Activated T-helper 1 cell treated with anti-CD3 and anti-CD28 coated beads, Interleukin-12 subunit alpha, Interleukin-12 subunit beta, Interleukin-2, Interleukin-4 antibody, amounts not matched to agents 30 ng/mL and 10 ng/mL and 1 ng/mL, durations not matched to agents 14 hours and 24 hours and 36 hours (primary cell): ENCODE measurements at places on chromosomes 6 and 20. TPM values are rescaled to one million over a fixed set of nuclear protein-coding genes. Genes with fewer than 3 reads are reported as not detected.

GRCh38 chr6:11685481-11686093 is 93.0 kb downstream of the ADTRP start:
- H3K27me3 ChIP-seq: no peaks in the 10 kb centered on the region
- H3K27ac ChIP-seq: no peak overlapping the region
- no peak overlapping the region for H3K4me3 ChIP-seq
- H3K36me3 ChIP-seq: no peaks in the 10 kb centered on the region

DNA sequence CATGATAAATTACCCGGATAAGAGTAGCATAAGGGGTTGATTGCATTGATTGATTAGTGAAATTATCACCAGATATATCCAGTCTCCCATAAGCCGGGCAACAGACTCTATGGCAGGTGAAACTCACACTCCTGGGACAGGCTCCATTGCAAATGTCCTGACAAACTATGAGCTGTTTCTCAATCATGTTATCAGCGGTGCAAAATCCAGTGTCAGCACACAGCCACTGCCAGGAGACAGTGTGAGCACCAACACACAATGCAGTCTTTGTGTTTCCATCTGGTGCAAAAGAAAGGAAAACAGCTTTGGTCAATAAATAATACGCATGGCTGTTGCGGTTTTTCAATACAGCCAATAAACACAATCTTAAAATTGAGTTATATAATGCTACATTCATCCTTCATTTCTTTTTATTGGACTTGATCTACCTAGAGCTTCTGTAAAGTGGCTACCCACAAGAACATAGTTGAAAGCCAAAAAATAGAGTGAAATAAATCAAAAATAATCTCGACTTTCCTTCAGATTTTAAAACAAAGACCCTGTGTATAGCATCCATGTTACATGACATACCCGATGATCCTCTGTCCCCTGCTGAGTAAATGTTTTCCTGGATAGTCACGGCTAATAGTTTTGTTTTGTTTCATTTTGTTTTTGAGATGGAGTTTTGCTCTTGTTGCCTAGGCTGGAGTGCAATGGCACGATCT is 64.3 kb upstream of the AFDN start:
- no peaks in the 10 kb centered on the region for H3K4me1 ChIP-seq
- no peak overlapping the region for H3K4me3 ChIP-seq
- no peak for DNase-seq
- no peaks in the 10 kb centered on the region for H3K36me3 ChIP-seq
- no peak overlapping the region for H3K27ac ChIP-seq

The UNC5CL gene
- total RNA-seq: 0.93 and 0.99 TPM in 2 replicates

DNA sequence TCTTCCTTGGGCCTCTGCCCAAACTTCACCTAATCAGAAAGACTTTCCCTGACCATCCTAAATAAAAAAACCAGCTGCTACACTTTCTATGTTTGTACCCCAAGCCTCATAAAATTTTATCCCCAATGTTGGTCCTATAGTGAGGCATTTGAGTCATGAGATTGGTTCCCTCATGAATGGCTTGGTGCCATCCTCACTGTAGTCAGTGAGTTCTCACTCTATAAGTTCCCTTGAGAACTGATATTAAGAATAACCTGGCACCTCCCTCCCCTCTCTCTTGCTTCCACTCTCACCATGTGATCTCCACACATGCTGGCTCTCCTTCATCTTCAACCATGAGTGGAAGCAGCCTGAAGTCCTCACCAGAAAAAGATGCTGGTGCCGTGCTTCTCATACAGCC is 316.9 kb upstream of the PRDM1 start:
- H3K4me3 ChIP-seq: no peak overlapping the region
- H3K27ac ChIP-seq: no peak overlapping the region
- peaks cover 7% of the 10 kb centered on the region for H3K36me3 ChIP-seq
- H3K4me1 ChIP-seq: peaks cover 14% of the 10 kb centered on the region
- H3K27me3 ChIP-seq: no peaks in the 10 kb centered on the region
- DNase-seq: no peak

- H3K4me3 ChIP-seq: no peak overlapping the region
- peaks cover 5% of the 10 kb centered on the region for H3K4me1 ChIP-seq
- no peaks in the 10 kb centered on the region for H3K27me3 ChIP-seq
- H3K27ac ChIP-seq: no peak overlapping the region
- no peak for DNase-seq
These were observed 331.8 kb downstream of the PRL start for GRCh38 chr6:21965016-21965415.

GRCh38 chr6:131642565-131642964 is 5.5 kb downstream of the ENPP3 start:
- H3K36me3 ChIP-seq: peaks cover 5% of the 10 kb centered on the region
- H3K27ac ChIP-seq: no peak overlapping the region
- H3K4me3 ChIP-seq: no peak overlapping the region
- H3K4me1 ChIP-seq: peaks cover 16% of the 10 kb centered on the region
- no peak for DNase-seq

The CNR1 gene
- not detected in 2 replicates for total RNA-seq

GRCh38 chr6:66478705-66479104 is 771.7 kb upstream of the EYS start:
- H3K27ac ChIP-seq: no peak overlapping the region
- no peaks in the 10 kb centered on the region for H3K36me3 ChIP-seq
- H3K4me1 ChIP-seq: no peaks in the 10 kb centered on the region
- no peak overlapping the region for H3K4me3 ChIP-seq

The RALGAPA2 gene
- 18.0 and 19.6 TPM in 2 replicates for total RNA-seq

The SLC16A10 gene
- total RNA-seq: 2.8 and 3.2 TPM in 2 replicates

- no peaks in the 10 kb centered on the region for H3K36me3 ChIP-seq
- H3K4me3 ChIP-seq: peak overlapping the region; percentile 72
- peaks cover 22% of the 10 kb centered on the region for H3K4me1 ChIP-seq
- H3K27ac ChIP-seq: no peak overlapping the region
- peaks cover 40% of the 10 kb centered on the region for H3K27me3 ChIP-seq
These were observed 920 bp downstream of the GJA1 start for GRCh38 chr6:121436274-121436857.

DNA sequence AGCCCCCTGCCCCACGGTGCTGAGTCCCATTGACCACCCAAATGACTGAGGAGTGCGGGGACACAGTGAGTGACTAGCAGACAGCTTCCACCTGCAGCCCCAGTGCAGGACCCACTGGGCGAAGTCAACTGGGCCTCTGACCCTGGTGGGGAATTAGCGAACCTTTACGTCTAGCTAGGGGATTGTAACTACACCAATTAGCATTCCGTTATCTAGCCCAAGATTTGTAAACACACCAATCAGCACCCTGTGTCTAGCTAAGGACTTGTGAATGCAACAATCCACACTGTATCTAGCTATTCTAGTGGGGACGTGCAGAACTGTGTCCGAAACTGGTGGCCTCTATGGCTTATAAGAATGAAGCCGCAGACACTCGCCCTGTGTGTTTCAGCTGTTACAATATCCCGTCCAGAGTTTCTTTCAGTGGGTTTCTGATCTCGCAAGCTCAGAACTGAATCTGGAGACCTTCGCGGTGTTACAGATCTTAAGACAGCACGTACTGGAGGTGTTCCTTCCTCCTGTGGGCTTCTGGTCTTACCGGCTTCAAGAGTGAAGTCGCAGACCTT is 21.1 kb upstream of the GMPR start:
- H3K27me3 ChIP-seq: peaks cover 36% of the 10 kb centered on the region
- peaks cover 6% of the 10 kb centered on the region for H3K4me1 ChIP-seq
- H3K4me3 ChIP-seq: no peak overlapping the region
- H3K27ac ChIP-seq: no peak overlapping the region
- H3K36me3 ChIP-seq: no peaks in the 10 kb centered on the region
- no peak for DNase-seq

The HCRTR2 gene
- total RNA-seq: not detected in 2 replicates

- H3K36me3 ChIP-seq: no peaks in the 10 kb centered on the region
- no peaks in the 10 kb centered on the region for H3K27me3 ChIP-seq
- DNase-seq: no peak
- no peaks in the 10 kb centered on the region for H3K4me1 ChIP-seq
- no peak overlapping the region for H3K4me3 ChIP-seq
These were observed 1021.6 kb upstream of the FLRT3 start for GRCh38 chr20:15359056-15359455.

GRCh38 chr6:136655239-136656014 is 105.2 kb upstream of the MAP7 start:
- no peak overlapping the region for H3K4me3 ChIP-seq
- H3K27ac ChIP-seq: no peak overlapping the region
- no peaks in the 10 kb centered on the region for H3K27me3 ChIP-seq
- peaks cover 27% of the 10 kb centered on the region for H3K36me3 ChIP-seq

- H3K36me3 ChIP-seq: no peaks in the 10 kb centered on the region
- DNase-seq: no peak
- H3K27me3 ChIP-seq: peaks cover 35% of the 10 kb centered on the region
- H3K4me1 ChIP-seq: peaks cover 6% of the 10 kb centered on the region
These were observed 6.8 kb downstream of the JAG1 start for GRCh38 chr20:10667077-10667401.

DNA sequence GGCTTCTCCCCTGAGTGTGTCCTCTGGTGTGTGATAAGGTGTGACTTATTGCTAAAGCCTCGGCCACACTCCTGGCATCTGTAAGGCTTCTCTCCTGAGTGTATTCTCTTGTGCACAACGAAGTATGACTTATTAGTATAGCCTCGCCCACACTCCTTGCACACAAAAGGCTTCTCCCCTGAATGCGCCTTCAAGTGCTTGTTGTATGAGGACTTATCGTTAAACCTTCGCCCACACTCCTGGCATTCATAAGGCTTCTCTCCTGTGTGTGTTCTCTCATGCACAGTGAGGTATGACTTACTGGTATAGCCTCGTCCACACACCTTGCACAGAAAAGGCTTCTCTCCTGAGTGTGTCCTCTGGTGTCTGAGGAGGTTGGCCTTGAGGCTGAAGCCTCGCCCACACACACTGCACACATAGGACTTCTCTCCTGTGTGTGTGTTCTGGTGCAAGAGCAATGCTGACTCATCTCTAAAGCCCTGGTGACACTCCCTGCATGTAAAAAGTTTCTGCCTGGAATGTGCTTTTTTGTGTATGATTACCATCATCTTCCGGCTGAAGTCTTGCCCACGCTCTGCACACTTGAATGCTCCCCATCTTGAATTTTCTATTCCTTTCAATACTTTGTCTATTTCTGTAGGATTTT is 20.4 kb downstream of the ZNF337 start:
- no peaks in the 10 kb centered on the region for H3K27me3 ChIP-seq
- H3K4me1 ChIP-seq: peaks cover 11% of the 10 kb centered on the region
- no peak for DNase-seq
- no peak overlapping the region for H3K27ac ChIP-seq
- H3K4me3 ChIP-seq: no peak overlapping the region

DNA sequence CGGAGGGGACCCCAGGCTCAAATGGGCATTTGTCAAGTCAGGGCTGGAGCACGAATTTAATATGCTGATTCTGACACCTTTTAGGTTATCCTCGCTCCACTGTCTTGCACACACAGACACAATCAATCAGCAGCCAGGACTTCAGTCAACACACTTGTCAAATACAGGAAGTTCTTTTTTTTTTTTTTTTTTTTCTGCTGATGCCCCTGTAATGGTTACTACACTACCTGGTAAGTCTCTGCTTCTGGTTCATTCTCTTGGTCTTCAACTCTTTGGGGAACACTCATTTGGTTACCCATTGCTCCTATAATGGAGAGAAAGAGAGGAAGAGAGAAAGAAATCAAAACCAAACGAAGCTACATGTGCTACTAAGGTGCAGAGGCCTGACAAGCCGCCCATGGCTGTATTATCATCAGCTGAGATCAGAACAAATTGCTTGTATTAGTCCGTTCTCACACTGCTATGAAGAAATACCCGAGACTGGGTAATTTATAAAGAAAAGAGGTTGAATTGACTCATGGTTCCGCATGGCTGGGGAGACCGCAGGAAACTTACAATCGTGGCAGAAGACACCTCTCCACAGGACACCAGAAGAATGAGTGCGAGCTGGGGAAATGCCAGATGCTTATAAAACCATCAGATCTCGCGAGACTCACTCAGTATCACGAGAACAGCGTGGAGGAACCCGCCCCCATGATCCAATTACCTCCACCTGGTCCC is 11.8 kb downstream of the BCAS1 start:
- H3K27ac ChIP-seq: no peak overlapping the region
- no peak overlapping the region for H3K4me3 ChIP-seq
- H3K4me1 ChIP-seq: peaks cover 9% of the 10 kb centered on the region
- H3K36me3 ChIP-seq: no peaks in the 10 kb centered on the region

GRCh38 chr20:22986601-22987000 is 48.5 kb upstream of the SSTR4 start:
- no peak overlapping the region for H3K4me3 ChIP-seq
- DNase-seq: no peak
- no peak overlapping the region for H3K27ac ChIP-seq
- no peaks in the 10 kb centered on the region for H3K27me3 ChIP-seq
- no peaks in the 10 kb centered on the region for H3K4me1 ChIP-seq

DNA sequence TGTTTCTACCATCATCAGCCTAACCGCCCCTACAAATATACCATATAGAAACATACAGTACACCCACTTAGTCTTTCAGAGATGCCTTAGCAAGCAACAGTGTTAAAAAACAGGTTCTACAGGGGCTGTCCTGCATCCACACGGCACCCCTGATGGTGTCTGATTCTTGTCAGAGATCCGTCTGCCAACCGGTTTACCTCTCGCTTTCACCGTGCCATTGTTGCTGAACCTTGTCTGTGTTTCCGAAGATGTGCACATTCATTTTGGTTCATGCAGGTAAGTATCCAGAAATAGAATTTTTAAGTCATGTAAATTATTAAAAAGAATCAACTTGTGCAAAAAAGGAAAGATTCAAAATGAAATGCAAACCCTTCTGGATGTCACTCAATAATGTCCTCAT is 52.9 kb downstream of the EPHA7 start:
- no peak for DNase-seq
- no peak overlapping the region for H3K27ac ChIP-seq
- no peaks in the 10 kb centered on the region for H3K27me3 ChIP-seq
- H3K4me1 ChIP-seq: no peaks in the 10 kb centered on the region

- peaks cover 9% of the 10 kb centered on the region for H3K4me1 ChIP-seq
- H3K36me3 ChIP-seq: no peaks in the 10 kb centered on the region
- no peak for DNase-seq
- no peak overlapping the region for H3K27ac ChIP-seq
- H3K4me3 ChIP-seq: no peak overlapping the region
- peaks cover 8% of the 10 kb centered on the region for H3K27me3 ChIP-seq
These were observed 22.6 kb upstream of the XRN2 start for GRCh38 chr20:21280522-21281016.

GRCh38 chr6:13278164-13278563 is 50.2 kb downstream of the TBC1D7 start:
- no peak for DNase-seq
- no peaks in the 10 kb centered on the region for H3K36me3 ChIP-seq
- H3K27me3 ChIP-seq: peaks cover 15% of the 10 kb centered on the region
- H3K4me3 ChIP-seq: no peak overlapping the region
- peaks cover 16% of the 10 kb centered on the region for H3K4me1 ChIP-seq
- H3K27ac ChIP-seq: no peak overlapping the region

The NUDT3 gene
- 20.0 and 20.8 TPM in 2 replicates for total RNA-seq

GRCh38 chr6:131998255-131998982 is 47.2 kb upstream of the CCN2 start:
- H3K27ac ChIP-seq: no peak overlapping the region
- H3K4me1 ChIP-seq: no peaks in the 10 kb centered on the region
- H3K27me3 ChIP-seq: no peaks in the 10 kb centered on the region
- H3K36me3 ChIP-seq: no peaks in the 10 kb centered on the region
- DNase-seq: no peak
- no peak overlapping the region for H3K4me3 ChIP-seq
